Right ventricle myocardium inferior (tissue), 1 donor: ENCODE measurements at places on chromosomes 6 and 20.

GRCh38 chr6:43719511-43719910, 31.9 kb upstream of the MRPS18A start:
- DNase-seq: no peak

DNA sequence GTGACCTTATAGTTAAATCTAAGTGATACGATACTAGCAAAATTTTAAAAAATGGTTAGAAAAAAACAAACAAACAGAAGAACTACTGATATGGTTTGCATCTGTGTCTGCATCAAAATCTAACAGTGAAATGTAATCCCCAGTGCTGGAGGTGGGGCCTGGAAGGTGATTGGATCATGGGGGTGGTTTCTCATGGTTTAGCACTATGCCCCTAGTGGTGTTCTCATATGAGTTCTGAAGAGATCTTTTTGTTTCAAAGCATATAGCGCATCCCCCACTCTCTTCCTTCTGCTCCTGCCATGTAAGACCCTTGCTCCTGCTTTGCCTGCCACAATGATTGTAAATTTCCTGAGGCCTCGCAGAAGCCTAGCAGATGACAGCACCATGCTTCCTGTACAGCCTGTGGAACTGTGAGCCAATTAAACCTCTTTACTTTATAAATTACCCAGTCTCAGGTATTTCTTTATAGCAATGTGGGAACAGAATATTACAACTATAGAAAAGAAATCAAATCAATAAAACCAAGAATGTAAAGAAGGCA, 5.4 kb downstream of the FBXL4 start:
- DNase-seq: no peak

GRCh38 chr6:108835218-108835850, 12.9 kb upstream of the ARMC2 start:
- peak; percentile 93 for DNase-seq

- peak; percentile 90 for DNase-seq
Observed at GRCh38 chr20:58888521-58889333, 36.2 kb downstream of the GNAS start.

DNA sequence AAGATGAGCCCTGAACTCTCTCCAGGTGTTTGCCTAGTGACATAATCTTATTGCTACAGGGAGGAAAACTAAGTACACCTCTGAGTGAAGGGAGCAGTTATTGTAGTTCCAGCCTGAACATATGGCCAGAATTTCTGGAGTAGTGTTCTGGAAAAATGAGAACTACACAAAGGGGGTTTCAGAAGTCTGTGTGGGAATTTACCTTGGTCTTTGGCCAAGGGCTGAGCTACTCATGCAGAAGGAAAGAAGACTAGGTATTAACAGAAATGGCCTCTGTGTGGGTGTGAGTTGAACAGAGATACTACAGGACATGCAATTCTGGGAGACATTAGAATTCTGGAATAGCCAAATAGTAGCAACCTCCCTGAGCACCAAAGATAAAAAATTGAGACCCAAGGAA, 1009.7 kb upstream of the GJE1 start:
- DNase-seq: no peak

DNA sequence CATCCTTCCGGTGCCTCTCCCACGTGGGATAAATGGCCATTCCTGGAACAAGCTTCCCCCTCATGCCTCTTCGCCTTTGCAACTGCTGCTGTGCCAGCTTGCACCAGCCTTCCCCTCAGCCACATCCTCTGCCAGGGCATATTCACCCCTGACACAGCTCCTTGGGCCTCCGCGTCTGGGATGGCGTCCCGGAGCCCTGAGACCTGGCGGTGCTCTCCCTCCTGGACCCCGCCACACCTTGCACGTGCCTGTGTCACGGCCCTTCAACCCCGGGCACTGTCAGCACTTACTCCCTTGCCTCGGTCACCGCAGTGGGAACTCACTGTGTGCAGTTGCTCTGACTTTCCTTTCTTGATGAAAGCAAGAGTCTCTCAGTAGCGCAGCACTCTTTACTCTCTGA, 13.2 kb downstream of the BPHL start:
- no peak for DNase-seq

GRCh38 chr20:9306521-9306920, 207.9 kb upstream of the LAMP5 start:
- no peak for DNase-seq

DNA sequence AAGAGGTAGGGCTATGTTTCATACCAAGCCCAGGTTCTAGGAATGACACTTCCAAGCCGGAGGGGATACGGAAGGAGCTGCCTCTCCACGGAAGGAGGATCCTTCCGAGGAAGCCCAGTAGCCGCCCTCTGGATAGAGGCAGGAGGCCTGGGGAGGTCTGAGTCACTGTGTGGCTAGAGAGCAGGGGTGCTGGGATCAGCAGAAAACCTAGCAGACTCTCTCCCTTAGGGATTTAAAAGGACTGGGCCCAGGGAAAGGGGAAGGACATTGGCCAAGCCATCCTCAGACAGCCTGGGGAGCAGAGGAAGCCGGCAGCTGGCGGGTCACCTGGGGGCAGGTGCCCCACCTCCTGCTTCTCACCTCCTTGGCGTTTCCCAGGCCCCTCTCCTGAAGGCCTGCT, 36.6 kb upstream of the NFATC2 start:
- DNase-seq: no peak

DNA sequence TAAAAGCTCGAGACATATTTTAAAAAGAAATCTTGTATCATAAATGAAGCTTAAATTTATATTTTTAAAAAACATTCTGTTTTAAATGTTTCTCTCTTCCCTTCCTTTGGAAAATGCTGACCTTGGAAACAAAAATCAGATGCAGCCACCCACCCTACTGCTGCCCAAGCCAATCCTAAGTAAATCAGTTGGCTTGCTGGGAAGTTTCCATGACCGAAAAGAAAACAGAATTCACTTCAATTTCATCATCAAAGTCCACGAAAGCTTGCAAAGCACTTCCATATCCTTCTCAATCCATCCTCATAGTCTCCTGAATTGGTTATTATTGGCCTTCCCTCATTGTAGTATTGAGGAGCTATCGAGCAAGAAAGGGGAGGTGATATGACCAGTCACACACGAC, 80.1 kb downstream of the PLCG1 start:
- no peak for DNase-seq

- DNase-seq: no peak
Observed at GRCh38 chr6:139583420-139583819, 209.0 kb upstream of the CITED2 start.

GRCh38 chr6:36067374-36068011, 39.9 kb downstream of the MAPK14 start:
- no peak for DNase-seq

DNA sequence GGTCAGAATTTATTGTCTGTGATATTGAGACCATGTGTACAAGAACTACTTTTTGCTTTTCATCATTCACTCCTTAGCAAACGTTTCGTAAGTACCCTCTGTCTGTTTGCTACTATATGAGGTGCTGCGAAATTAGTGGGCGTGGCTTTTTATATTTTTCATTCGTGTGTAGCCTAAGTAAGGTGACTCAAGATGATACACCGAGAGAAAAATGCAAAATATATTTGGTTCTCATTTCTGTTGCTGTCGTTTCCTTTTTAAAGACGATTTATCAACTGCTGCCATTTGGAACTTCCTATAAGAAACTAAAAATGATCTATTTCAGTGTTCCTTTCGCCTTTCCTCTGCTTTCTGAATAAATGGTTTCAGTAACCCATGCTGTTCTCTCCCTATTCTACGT, 61.2 kb downstream of the VAPB start:
- DNase-seq: no peak

- no peak for DNase-seq
Observed at GRCh38 chr6:106227612-106228507, 97.7 kb downstream of the ATG5 start.

DNA sequence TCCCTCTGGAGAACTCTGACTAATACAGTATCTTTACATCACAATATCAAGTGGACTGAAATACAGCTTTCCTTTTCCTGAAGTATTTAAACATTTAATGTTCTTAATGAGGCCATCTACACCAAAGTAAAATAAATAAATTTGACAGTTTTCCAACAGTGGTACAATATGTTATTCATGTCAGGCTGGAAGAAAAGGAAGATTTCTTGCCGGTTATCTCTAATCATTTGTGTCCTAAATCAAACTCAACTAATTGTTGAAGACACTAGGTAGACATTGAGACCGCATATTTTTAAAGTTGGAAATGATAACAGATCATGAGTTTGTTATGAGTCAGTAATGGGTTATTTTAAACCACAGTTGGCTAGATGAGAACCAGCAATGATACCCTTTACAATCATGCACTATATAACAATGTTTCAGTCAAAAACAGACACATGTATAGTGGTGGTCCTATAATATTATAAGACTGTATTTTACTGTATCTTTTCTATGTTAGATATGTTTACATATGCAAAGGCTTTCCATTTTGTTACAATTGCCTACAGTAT, 241.6 kb downstream of the LMBRD1 start:
- no peak for DNase-seq

- DNase-seq: no peak
Observed at GRCh38 chr6:70657706-70658105, 10.0 kb upstream of the SMAP1 start.

DNA sequence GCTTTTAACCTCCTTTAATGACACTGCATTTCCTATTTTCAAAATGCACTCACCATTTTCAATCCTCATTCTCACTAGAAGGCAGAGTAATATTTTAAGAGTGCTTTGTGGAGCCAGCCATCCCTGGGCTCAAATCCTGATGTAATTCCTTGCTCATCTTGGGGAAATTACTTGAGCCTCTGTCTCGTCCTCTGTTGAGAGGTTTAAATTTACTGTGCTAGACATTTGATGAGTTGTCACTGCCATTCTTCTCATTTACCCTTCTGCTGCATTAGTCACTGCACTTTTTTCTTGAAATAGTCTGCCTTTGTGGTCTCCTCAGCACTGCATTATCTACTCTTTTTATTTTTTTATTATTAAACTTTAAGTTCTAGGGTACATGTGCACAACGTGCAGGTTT, 150.0 kb upstream of the HDDC2 start:
- DNase-seq: no peak

GRCh38 chr6:108578595-108579327, 18.0 kb downstream of the FOXO3 start:
- DNase-seq: no peak

GRCh38 chr6:125054331-125054730, 92.1 kb downstream of the RNF217 start:
- no peak for DNase-seq

- no peak for DNase-seq
Observed at GRCh38 chr6:68094070-68094469, 541.0 kb upstream of the ADGRB3 start.

DNA sequence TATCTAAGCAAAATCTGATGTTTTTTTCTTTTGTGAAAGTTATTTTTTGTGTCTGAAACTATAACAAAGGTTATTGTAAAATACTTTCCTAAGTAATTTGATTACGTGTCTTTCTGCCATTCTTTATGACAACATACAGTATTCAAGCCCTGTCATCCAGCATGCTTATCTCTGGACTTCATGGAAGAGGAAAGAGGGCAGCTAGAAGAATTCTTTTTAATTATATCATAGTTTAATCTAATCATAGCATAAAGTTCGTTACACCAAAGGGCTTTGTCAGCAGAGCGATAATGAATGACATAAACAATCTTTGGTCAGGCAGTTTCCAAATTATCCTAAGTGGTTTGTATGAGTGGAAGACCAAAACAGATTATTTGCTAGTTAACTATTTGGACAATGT, 3.5 kb downstream of the ENPP3 start:
- DNase-seq: no peak

- DNase-seq: no peak
Observed at GRCh38 chr6:57207872-57208271, 14.2 kb downstream of the RAB23 start.

DNA sequence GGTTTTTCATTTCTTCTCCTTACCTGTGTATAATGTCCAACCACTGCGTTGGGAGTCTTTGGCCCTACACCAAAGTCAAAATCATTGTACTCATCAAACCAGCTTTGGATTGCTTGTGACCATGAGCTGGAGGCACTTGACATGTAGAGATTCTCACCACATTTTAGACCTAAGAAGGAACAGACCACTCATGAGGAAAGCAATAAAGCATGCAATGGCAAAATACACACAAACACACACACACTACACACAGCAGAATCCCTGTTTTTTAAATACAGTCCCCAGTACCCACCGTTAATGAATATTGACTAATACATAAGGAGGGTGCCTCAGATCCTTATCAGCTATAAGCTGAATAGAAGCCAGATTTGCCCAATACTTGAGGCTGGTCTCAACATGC, 10.5 kb downstream of the CRISP3 start:
- DNase-seq: no peak

- no peak for DNase-seq
Observed at GRCh38 chr20:47278907-47279348, 77.6 kb downstream of the ZMYND8 start.

GRCh38 chr6:5497896-5498578, 236.7 kb downstream of the FARS2 start:
- no peak for DNase-seq

DNA sequence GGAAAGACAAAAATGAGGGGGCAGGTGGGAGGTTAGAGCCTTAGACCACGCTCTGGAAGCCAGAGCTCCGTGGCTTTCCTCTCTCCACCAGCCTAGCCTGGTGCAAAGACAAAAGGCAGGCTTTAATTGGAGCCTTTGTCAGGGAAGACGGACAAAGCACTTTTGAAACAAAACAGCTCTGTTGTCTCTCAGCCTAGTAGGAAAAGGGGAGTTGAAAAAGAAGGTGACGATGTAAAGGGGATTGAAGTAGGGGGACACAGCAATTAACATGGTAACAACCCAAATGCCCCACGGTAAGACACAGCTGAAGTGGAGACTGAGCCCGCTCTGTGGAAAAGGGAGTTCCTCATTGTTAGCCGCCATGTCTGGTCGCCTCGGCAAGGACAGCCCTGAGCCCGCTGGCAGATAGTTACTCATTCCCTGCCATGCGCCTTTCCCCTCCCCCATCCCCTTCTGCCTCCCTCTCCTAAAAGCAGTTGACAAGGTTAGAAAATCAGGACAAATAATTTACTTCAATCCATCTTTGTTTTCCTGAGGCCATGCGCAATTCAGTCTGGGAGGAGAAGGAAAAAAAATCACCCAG, 93.0 kb downstream of the TCP11 start:
- DNase-seq: no peak

DNA sequence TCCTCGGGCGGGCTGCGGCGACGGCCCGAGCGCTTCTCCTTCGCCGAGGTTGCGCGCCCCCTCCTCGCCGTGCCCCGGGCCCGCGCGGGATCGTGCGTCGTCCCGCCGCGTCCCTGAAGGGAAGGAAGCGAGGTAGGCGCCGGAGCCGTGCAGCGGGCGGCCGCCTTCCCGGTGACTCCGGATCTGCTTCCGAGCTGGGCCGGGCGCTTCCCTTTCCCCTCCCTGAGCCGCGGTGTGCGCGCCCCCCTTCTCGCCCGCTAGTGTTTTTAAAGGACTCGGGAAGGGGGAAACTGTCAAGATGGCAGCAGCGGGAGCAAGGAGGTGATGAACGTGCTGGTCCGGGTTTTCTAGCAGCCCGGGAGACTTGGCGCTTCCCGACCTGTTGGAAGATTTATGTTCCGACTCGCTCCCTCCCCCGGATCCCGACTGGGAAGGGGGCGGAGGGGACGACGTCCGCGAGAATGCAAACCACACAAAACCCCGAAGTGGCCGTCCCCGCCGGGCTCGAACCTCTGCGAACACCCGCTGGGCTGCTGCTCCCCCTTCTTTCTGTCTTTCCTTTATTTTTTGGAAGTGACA, 744 bp upstream of the FOXO3 start:
- DNase-seq: no peak

- no peak for DNase-seq
Observed at GRCh38 chr20:60868316-60868891, 383.7 kb upstream of the CDH4 start.
